Urinary bladder (tissue), 4 donors: ENCODE measurements at places on chromosomes 1 and 21. TPM values are rescaled to one million over a fixed set of nuclear protein-coding genes. Genes with fewer than 3 reads are reported as not detected.

- DNase-seq, result peak; percentile 77
Measured at GRCh38 chr1:233613252-233614172, at the start of gene KCNK1. TSS of gene KCNK1 (plus strand) at chr1:233614106. CDS start at chr1:233614172, 66 bp downstream.

- no peak for DNase-seq
Measured at GRCh38 chr1:118337346-118337745, 152.3 kb upstream of the SPAG17 start.

DNA sequence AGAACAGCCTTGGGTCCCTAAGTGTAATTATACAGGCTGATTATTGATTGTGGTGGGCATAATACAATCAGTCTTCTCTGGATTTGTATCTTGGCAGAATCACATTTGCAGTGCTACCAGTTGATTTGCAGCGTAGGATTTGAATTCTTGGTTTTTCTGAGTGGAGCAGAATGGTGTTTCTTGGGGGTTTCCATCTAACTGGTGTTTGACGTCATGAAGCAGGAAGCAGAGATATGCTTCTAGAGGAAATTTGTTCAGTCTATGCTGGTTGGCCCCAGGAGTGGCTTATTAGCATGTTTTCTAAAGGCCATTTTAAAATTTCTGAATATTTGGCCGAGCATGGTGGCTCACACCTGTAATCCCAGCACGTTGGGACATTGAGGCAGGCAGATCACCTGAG lies 3.4 kb downstream of the CTTNBP2NL start:
- DNase-seq, result no peak

- no peak for DNase-seq
Measured at GRCh38 chr1:164765557-164765956, 206.6 kb downstream of the PBX1 start.

DNA sequence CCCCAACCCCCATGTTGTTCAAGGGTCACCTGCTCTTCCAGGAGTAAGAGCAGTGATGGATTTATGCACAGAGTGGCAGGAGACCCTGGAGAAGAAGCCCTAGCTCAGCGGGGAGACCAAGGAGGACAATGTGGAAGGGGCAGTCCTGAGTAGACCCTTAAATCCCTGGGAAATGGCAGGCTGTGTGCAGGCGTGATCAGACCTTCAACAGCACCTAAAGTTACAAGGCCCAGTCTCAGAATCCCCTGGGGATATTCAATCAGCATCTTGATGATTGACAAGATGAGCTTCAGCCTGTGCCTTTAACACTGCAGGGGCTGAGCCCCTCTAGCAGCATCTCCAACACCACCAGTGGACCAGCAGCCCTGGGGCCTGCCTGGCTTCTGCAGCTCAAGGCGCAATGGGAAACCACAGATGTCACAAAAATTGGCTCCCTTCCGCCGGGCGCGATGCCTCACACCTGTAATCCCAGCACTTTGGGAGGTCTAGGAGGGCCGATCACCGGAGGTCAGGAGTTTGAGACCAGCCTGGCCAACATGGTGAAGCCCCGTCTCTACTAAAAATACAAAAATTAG lies 60.4 kb downstream of the IRF2BP2 start:
- no peak for DNase-seq

- DNase-seq, result no peak
Measured at GRCh38 chr1:46205141-46205540, 2.0 kb downstream of the LURAP1 start.

GRCh38 chr1:201013031-201013485 lies 10.5 kb downstream of the KIF21B start:
- no peak for DNase-seq

DNA sequence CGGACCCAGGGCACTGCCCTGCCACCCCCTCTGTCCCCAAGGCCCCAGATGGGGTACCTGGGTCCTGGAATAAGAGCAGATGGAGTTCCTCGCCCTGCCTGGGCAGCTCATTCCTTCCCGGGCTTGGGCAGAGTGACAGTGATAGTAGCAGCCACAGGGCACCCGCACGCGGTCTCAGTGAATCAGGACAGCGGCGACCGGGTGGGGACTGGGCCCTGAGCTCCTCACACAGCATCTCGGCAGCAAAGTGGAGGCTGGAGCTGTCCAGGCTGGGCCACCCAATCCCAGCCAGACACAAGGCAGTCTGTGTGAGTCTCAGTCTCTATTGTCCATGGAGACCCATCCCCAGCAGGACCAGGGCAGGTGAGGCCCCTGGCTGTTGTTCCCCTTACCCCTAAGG lies 37.4 kb upstream of the CCDC27 start:
- DNase-seq, result no peak

DNA sequence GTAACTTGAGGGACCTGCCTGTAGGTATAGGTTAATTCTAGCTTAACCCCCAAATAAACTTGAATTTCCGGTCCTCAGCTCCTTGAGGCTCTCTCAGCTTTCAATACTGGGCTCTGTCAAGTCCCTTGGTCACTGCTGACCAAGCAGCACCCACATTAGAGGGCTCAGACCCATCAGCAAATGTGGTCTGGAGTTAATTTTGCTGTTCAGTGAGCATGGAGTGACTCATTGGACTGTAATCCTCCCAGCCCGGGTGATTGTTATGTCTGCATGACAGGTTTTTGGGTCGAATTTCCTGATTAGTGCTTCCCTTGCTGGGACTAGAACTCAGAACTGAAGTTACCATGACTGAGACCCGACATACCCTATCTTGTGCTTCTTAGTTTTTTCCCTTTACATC lies 130.6 kb downstream of the URB2 start:
- no peak for DNase-seq

GRCh38 chr1:187383366-187383765 lies 554.6 kb downstream of the PLA2G4A start:
- DNase-seq, result no peak

GRCh38 chr21:16741141-16741665 lies 771.6 kb upstream of the CXADR start:
- DNase-seq, result peak; percentile 73

GRCh38 chr1:154821083-154821482 lies 49.0 kb downstream of the KCNN3 start:
- no peak for DNase-seq

DNA sequence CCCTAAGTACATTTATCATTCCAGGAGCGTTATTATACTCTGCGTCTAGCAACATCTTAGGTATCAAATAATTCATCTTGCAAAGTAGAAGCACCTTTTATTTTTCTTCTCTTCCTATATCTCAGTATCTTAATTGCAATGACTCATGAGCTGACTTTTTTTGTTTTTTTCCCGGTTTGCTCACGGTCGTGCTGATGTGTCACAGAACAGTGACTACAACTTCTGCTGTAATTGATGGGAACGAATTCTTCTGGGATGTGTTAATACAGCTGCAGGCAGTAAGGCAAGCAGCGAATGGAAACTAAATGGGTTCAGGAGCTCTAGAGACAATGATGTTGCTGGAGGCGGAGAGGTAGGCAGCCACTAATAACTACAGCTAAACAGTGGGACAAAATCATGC lies 89.8 kb upstream of the TMPRSS15 start:
- DNase-seq, result no peak

DNA sequence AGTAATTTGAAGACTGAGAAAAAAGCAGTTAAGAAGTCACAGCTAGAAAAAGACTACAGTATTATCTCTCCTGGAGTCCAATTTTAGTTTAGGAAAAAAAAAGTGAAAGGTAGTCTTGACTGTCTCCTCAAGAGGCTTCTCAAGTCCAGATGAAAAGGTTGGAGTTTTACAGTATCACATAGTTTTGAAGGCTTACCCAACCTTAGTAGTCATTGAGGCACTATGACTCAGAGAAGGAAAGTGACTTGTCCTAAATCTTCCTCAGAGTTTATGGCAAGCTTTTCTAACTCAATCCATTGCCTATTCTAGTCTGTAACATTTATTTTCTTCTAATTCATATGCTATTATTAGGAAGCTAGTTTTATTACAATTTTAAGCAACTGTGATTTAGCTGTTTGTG lies 174.9 kb downstream of the DPYD start:
- no peak for DNase-seq

GRCh38 chr1:50251702-50252101 lies 143.0 kb downstream of the ELAVL4 start:
- no peak for DNase-seq

DNA sequence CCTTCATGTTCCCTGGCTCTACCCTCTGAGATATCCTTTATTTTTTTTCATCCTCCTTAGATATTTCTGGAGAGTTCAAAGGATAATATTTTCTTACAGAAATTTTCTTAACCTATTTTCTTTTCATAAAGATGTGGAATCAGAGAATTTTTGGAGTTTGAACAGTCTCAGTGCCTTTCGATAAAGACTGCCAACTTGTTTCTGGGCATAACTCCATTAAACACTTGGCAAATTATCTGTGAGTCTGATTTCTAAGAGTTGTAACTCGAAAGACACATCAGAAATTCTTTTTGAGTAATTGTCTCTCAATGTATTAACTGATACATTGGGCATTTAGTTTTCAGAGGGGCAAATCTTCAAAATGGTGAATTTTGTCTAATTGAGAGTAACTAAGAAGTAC lies 1255.6 kb downstream of the NCAM2 start:
- no peak for DNase-seq

DNA sequence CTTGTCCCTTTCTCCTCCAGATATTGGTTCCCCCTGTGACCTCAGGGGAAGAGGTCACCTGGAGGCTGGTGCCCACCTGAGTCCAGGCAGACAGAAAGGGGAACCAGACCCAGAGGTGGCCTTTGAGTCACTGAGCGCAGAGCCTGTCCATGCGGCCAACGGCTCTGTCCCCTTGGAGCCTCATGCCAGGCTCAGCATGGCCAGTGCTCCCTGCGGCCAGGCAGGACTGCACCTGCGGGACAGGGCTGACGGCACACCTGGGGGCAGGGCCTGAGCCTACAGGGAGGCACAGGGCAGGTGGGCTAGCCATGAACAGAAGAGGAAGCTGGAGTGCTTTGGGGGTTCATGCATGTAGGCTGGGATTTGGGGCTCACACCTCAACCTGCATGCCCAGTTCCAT lies 2.7 kb downstream of the TNFRSF14 start:
- no peak for DNase-seq

DNA sequence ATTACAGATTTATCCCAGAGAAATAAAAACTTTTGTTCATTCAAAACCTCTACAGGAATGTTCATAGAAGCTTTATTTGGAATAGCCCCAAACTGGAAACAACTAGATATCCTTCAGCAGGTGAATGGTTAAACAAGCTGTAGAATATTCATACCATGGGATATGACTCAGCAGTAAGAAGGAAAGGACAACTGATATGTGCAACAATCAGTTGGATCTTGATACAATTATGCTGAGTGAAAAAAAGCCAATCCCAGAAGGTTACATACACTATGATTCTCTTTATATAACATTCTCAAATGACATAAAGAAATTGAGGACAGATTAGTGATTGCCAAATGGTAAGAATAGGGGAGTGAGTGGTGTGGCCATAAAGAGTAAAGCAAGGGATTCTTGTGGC lies 376.7 kb downstream of the S1PR1 start:
- DNase-seq, result no peak

DNA sequence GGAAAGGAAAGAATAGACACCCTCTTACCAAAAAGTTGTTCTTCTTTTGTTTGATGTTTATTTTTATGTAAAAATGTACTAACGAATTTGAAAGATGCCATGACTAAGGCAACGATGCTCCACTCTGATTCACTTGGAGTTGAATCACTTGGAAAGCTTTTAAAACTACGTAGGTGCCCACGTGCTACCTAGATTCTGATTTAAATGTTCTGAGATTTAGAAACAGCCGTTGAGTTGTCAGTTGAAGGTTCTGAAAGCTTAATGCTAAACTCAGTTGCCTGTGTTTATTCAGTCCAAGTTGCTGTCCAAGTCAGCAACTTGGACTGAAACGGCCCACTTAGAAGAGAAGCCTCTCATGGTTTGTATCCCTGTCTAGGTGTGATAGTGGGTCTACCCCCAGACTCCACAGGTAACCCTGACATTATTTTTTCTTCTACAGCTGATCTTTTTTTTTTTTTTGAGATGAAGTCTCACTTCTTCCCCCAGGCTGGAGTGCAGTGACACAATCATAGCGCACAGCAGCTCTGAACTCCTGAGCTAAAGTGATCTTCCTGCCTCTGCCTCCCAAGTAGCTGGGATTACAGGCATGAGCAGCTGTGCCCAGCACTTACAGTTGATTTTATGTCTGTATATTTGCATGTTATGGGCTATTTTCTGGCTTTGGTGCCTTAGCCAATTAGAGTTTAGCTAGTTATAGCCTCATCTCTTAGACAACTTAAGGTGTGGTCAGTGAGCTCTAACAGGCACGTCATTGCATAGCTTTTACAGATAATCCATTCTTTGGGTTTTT lies 1.4 kb upstream of the VAMP4 start:
- DNase-seq, result no peak

DNA sequence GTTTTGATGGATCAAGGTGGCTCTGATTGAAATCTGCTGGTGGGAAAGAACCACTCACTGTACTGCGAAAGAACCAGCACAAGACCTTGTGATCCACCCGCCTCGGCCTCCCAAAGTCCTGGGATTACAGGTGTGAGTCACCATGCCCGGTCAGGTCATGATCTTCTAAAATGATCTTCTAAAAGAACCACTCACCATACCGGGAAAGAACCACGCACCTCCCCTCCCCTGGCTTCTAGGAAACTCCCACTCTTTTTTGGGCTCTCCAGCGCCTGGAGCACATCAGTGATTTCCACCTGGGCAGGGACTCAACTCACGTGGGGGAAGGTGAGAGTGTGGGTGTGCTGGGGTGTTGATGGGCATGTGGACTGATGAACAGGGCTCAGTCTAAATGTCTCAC lies 7.9 kb upstream of the RAB7B start:
- DNase-seq, result no peak

Gene GUCA2A
- total RNA-seq, result not detected

Gene NTNG1
- 24.4 TPM for total RNA-seq

Gene OLIG2
- not detected for total RNA-seq

Gene EPHA2
- 11.3 TPM for total RNA-seq

Gene RASAL2
- total RNA-seq, result 29.2 TPM

Gene KISS1
- total RNA-seq, result not detected

Gene FAM151A
- not detected for total RNA-seq

Gene CD5L
- total RNA-seq, result not detected

Gene ADARB1
- 35.3 TPM for total RNA-seq

Gene WNT4
- total RNA-seq, result 3.0 TPM

Gene ELF3
- total RNA-seq, result 123 TPM

Gene C1orf210
- total RNA-seq, result 0.90 TPM

Gene TEDDM1
- not detected for total RNA-seq
